GM23338 (cell line): ENCODE measurements at places on chromosomes 12 and 14.

DNA sequence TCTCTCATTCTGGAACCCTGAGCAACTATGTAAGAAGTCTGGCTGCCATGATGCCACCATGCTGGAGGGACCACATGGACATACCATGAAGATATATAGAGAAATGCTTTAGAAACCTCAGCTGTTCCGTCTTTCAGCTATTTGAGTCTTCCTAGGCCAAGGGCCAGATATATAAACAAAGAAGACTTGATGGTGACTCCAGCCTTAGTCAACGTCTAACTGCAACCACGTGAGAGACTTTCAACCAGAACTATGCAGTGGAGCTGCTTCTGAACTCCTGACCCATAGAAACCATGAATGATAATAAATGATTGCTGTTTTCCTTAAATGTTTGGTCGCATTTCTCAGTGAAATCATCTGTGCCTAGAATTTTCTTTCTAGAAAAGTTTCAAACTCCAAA lies 20.0 kb upstream of the KITLG start:
- no peaks in the 10 kb centered on the region for H3K27me3 ChIP-seq
- no peaks in the 10 kb centered on the region for H3K36me3 ChIP-seq
- no peak overlapping the region for H3K4me3 ChIP-seq
- no peak for DNase-seq
- H3K27ac ChIP-seq = no peak overlapping the region

GRCh38 chr14:72057701-72058285 lies 125.6 kb downstream of the RGS6 start:
- no peaks in the 10 kb centered on the region for H3K4me1 ChIP-seq
- no peaks in the 10 kb centered on the region for H3K27me3 ChIP-seq
- no peak overlapping the region for H3K4me3 ChIP-seq
- H3K27ac ChIP-seq = no peak overlapping the region
- no peak for DNase-seq

GRCh38 chr12:46677749-46678148 lies 148.0 kb downstream of the SLC38A4 start:
- no peaks in the 10 kb centered on the region for H3K36me3 ChIP-seq
- no peaks in the 10 kb centered on the region for H3K27me3 ChIP-seq
- DNase-seq = peak; percentile 56
- peaks cover 29% of the 10 kb centered on the region for H3K4me1 ChIP-seq
- no peak overlapping the region for H3K4me3 ChIP-seq

GRCh38 chr12:114668151-114668885 lies 15.7 kb downstream of the TBX3 start:
- H3K4me1 ChIP-seq = peaks cover 72% of the 10 kb centered on the region
- H3K27ac ChIP-seq = no peak overlapping the region
- H3K36me3 ChIP-seq = no peaks in the 10 kb centered on the region
- DNase-seq = peak; percentile 93

DNA sequence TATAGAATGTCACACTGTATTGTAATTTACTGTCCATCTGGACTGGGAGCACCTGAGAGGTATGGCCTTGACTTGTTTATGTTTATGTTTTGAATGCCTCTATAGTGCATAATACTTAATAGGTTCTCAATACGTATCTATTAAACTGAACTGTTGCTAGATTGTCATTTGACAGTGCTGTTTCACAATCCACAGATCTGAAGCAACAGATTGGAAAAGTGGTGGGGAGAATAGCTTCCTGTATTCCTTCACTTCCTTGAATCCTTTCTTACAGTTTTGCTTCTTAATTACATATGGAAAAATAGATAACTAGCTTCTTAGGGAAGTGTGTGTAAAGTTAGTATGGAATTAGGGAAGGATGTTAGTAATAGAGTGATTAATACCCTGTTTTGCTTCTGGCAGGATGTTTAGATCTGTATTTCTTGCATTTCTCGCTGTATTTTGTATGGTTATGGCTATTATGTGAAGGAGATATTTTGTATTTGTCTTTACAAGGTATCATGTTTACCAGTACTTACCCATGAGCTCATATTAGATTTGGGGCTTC lies 4.5 kb downstream of the CNOT2 start:
- H3K27me3 ChIP-seq = no peaks in the 10 kb centered on the region
- no peak overlapping the region for H3K27ac ChIP-seq
- DNase-seq = no peak
- H3K36me3 ChIP-seq = no peaks in the 10 kb centered on the region

GRCh38 chr12:91367234-91367849 lies 184.7 kb upstream of the DCN start:
- no peak overlapping the region for H3K27ac ChIP-seq
- peaks cover 24% of the 10 kb centered on the region; the same call in 1 of the 2 replicates for H3K4me1 ChIP-seq
- H3K36me3 ChIP-seq = no peaks in the 10 kb centered on the region
- H3K4me3 ChIP-seq = no peak overlapping the region
- no peak for DNase-seq
- H3K27me3 ChIP-seq = no peaks in the 10 kb centered on the region

DNA sequence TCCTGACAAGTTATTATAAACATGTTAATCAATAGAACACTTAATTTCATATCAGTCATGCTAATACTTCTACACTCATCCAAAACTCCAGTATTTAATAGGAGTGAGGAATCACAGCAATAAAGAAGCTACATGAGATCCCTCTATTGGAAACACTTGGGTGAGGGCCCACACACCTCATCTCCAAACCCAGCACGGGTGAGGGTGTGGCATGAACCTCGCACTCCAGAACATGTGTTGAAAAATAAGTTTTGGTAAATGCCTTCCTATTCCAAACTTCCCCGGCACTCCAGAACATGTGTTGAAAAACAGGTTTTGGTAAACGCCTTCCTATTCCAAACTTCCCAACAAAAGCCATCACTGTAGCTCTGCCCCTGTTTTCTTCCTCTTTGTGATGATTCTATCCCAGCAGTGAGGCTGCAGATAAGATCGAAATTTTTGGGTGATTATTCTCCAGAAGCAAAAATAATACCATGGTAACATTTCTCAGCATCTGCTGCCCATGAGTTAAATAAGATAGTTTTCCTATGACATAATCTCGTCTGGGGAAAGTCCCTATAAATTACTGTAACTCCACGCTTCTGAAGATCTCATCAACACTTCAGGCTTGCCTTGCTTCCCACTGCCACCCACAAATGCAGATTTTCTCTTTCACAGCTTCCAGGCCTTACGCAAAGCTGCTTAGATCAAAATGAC lies 24.4 kb upstream of the PTPRB start:
- no peaks in the 10 kb centered on the region for H3K36me3 ChIP-seq
- no peak overlapping the region for H3K27ac ChIP-seq
- peaks cover 39% of the 10 kb centered on the region for H3K4me1 ChIP-seq
- no peak overlapping the region for H3K4me3 ChIP-seq
- DNase-seq = no peak

GRCh38 chr14:72519543-72519942 lies 374.4 kb downstream of the DPF3 start:
- no peaks in the 10 kb centered on the region for H3K4me1 ChIP-seq
- DNase-seq = no peak
- no peak overlapping the region for H3K27ac ChIP-seq
- H3K36me3 ChIP-seq = no peaks in the 10 kb centered on the region
- no peak overlapping the region for H3K4me3 ChIP-seq

- H3K27me3 ChIP-seq = peaks cover 11% of the 10 kb centered on the region
- no peak overlapping the region for H3K27ac ChIP-seq
- H3K4me3 ChIP-seq = peak overlapping the region; percentile 89
- H3K4me1 ChIP-seq = peaks cover 9% of the 10 kb centered on the region; the same call in 1 of the 2 replicates
- H3K36me3 ChIP-seq = no peaks in the 10 kb centered on the region
- DNase-seq = peak; percentile 76
Measured at GRCh38 chr14:59630288-59630963, 53.8 kb upstream of the CCDC175 start.

- H3K36me3 ChIP-seq = no peaks in the 10 kb centered on the region; the same call in 1 of the 2 replicates
- peaks cover 26% of the 10 kb centered on the region for H3K4me1 ChIP-seq
- DNase-seq = peak; percentile 54
- peaks cover 100% of the 10 kb centered on the region for H3K27me3 ChIP-seq
Measured at GRCh38 chr12:53974084-53975063, at the start of gene HOTAIR. HOTAIR (minus strand) TSS chr12:53974954.

DNA sequence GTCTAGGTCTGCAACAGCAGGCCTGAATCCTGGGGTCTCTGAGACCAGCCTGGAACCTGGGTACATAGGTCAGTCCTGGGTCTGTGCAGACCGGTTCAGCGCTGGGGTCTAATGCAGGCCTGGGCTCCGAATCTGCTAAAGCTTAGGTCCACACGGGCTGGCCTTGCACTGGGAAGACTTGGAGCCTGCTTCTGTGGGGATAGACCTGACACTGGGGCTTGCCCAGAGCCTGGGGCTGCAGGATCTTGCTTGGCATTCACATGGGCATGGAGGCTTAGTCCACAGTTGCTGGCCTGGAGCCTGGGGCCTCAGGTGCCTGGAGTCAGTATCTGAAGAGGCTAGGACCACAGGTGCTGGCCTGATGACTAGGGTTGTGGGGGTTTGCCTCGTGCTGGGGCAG lies 369.8 kb upstream of the SEL1L start:
- no peak for DNase-seq
- no peaks in the 10 kb centered on the region for H3K27me3 ChIP-seq
- no peaks in the 10 kb centered on the region for H3K36me3 ChIP-seq
- H3K4me3 ChIP-seq = no peak overlapping the region

DNA sequence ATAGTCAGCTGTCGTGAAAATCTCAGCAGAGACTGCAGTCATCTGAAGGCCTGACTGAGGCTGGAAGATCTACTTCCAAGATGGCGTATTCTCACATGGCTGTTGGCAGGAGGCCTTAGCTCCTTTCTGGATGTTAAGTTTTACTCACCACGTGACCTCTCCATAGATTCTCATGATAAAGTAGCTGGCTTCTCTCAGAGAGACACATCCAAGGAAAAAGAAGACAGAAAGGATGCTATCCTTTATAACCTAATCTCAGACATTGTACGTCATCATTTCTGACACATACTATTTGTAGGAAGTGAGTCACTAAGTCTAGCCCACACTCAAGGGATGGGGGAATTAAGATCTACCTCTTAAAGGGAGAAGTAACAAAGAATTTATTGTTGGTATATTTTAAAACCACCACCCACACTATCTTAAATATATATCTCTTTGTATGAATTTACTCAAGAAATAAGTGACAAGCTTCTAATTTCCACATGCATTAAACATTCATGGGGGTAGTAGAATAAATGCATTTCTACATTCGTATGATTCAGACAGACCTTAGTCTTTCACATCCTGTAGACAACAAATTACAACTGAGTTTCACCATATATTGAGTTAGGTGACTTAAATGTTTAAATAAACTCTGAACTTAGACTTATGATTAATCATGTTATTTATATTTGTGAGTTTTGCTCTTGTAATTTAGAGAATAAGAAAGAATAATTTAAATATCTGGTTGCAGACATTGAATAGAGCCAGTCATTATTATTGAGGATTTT lies 411.0 kb downstream of the LRIG3 start:
- no peak overlapping the region for H3K4me3 ChIP-seq
- H3K27ac ChIP-seq = no peak overlapping the region
- DNase-seq = no peak
- no peaks in the 10 kb centered on the region for H3K27me3 ChIP-seq
- H3K36me3 ChIP-seq = no peaks in the 10 kb centered on the region

DNA sequence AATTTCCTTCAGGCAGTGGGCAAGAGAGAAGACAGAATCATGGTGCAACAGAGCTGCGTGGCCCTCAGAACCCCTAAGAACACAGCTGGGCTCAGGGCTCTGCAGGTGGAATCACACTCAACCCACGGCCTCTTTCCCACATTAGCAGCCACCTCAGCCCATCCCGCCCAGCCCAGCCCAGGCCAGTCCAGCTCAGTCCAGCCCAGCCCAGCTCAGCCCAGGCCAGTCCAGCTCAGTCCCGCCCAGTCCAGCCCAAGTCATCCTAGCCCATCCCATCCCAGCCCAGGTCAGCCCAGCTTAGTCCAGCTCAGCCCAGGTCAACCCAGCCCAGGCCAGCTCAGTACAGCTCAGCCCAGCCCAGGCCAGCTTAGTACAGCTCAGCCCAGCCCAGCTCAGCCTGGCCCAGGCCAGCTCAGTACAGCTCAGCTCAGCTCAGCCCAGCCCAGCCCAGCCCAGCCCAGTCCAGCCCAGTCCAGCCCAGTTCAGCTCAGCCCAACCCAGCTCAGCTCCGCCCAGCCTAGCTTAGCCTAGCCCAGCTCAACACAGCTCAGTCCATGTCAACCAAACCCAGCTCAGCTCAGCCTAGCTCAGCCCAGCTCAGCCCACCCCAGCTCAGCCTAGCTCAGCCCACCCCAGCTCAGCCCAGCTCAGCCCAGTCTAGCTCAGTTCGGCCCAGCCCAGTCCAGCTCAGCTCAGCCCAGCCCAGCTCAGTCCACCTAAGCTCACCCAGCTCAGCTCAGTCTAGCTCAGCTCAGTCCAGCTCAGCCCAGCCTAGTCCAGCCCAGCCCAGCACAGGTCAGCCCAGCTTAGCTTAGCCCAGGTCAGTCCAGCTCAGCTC lies 183.1 kb downstream of the TMEM121 start:
- H3K4me3 ChIP-seq = no peak overlapping the region
- no peaks in the 10 kb centered on the region for H3K27me3 ChIP-seq
- H3K36me3 ChIP-seq = no peaks in the 10 kb centered on the region
- no peaks in the 10 kb centered on the region for H3K4me1 ChIP-seq
- no peak for DNase-seq
- no peak overlapping the region for H3K27ac ChIP-seq

DNA sequence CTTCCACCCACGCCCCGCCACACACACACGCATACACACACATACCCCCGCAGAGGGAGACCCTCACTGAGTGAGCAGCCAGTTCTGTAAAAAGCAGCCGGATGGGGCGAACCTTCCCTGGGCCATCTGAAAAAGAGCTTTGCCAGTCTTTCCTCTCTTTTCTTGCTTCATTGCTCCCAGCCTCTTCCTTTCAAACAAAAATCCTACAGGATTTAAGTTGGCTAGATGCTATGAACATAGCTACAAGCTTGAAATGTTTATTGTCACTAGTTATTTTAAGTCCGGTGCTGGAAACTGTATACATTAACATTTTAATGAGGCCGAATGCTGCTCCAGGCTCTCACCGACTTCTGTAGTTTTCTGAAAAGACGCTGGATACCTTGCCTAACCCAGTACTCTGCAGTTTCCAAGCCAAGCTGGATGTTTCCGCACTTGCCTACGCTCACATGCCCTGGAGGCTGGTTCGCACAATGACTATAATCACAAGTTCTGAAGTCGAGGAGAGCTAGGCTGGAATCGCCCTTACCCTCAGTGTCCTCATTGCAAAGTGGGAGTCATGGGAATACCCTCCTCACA lies 39.2 kb downstream of the LTBP2 start:
- H3K27ac ChIP-seq = no peak overlapping the region
- no peaks in the 10 kb centered on the region for H3K27me3 ChIP-seq
- H3K4me1 ChIP-seq = no peaks in the 10 kb centered on the region
- no peak for DNase-seq
- H3K4me3 ChIP-seq = no peak overlapping the region
- no peaks in the 10 kb centered on the region for H3K36me3 ChIP-seq

- no peak for DNase-seq
- no peaks in the 10 kb centered on the region; the same call in 1 of the 2 replicates for H3K4me1 ChIP-seq
- H3K27me3 ChIP-seq = no peaks in the 10 kb centered on the region
- H3K36me3 ChIP-seq = no peaks in the 10 kb centered on the region
Measured at GRCh38 chr12:12439636-12440035, 82.8 kb downstream of the BORCS5 start.

- DNase-seq = no peak
- H3K27me3 ChIP-seq = no peaks in the 10 kb centered on the region
- H3K4me3 ChIP-seq = peak overlapping the region; percentile 3; the same call in 1 of the 2 replicates
- no peaks in the 10 kb centered on the region for H3K4me1 ChIP-seq
Measured at GRCh38 chr12:2811801-2812200, 667 bp upstream of the ITFG2 start.
